Esophagus squamous epithelium (tissue), 5 donors: ENCODE measurements at places on chromosomes 5 and 9.

- DNase-seq, result no peak
These were observed 36.5 kb downstream of the LAMC3 start for GRCh38 chr9:131045300-131046092.

DNA sequence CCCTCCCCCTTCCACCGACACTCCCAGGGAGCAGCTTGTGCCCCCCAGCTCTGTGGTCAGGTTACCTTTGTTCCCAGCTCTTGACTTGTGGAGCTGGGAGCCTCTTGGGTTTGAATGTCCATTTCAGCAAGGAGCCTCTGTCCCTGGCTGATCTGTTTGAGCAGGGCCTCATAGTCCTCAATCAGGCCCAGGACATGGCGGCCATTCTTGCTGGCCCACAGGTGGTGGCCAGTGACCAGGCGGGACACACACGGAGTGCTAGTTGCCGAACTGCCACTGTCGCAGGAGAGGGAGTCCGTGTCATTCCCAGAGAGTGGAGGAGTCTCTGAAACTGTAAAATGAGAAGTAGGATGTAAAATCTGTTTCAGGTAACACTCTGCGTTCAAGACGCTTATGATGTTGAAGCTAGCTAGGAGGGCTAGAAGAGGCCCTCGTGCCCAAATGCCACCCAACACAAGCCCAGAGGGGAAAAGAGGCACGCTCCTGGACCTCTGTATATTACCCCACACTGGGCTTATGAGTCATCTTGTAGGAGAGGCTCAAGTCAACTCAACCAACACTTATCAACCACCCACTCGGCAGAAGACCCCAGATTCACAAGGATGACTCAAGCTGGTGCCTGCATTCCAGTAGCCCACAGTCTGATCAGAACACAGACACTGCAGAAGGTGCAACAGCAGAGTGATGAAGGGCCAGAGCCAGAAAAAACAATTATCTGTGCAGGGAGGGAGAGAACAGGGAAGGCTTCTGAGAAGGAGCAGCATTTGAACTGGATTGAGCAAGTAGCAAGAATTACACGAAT, 177.0 kb downstream of the CDK5RAP2 start:
- no peak for DNase-seq

GRCh38 chr5:169545762-169546161, 37.8 kb upstream of the SPDL1 start:
- DNase-seq, result no peak

- no peak for DNase-seq
These were observed 55.9 kb downstream of the OTULIN start for GRCh38 chr5:14720236-14720923.

DNA sequence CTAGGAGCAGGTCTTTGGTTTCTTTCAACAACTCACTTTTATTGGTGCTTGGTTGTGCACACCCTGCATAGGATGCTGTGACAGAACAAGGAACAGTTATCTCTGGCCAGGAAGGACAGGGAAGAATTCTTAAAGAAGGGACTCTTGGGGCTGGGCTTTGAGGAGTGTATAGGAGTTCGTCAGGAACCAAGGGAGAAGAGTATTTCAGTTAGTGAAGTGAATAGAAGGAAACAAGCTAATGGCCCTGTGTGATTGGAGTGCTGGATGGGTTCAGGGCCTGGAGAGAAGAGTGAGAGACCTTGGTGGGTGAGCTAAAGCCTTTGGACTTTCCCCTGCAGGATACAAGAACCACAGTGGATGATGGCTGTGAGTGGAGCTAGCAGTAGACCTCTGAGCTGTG, 32.2 kb downstream of the DAB2IP start:
- no peak for DNase-seq

DNA sequence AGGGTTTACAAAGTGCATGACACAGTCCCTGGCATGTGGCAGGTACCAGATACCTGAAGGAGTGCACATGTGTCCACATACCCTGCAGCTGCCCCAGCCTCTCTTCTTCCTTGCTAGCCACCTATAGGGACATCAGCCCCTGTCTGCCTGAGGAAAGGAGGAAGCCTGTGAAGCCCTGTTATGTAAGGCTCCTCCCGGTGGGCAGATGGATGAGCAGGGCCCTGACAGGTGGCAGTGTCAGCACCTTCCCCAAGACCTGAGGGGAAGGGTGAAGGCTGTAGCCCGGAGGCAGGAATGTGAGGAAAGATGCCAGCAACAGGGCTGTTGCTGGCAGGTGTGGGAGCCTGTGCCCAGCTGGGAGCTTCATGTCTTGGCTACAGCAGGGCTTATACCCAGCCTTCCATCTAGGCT, 21.7 kb downstream of the TCF7 start:
- DNase-seq, result no peak

DNA sequence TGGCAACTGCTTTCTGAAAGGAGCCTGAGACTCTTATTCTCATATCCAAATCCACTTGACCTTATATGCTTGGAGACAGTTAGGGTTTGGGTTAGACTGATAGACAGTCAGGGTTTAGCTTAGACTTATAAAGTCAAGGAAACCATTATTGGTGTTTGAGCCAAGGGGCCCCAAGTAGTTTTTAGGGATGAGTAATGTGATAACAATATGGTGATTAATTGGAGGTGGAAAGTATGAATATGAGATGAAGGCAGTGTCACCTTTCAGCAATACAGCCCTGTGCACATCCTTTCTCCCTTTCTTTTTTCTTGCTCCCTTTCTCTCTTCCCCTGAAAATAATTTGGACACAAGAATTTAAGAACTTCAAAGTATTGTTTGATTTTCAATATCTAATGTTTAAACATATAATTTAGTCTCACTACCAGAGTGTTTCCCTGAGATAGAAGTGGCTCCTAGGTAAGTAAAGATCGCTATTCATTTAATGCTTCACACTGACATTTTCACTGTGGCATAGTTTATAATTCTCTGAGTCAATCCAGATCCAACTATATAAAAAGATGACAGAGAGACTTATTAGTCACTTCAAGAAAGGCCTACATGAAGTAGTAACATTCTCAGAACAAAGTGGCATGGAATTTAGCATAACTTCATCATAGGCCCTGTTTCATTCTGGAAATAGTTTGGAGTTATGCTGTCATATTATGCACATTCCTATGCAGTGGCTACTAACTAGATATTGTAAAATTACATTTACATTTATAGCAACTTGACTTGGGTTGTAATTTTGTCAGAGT, 200.8 kb downstream of the CHSY3 start:
- no peak for DNase-seq

GRCh38 chr9:117763314-117763713, 59.1 kb downstream of the TLR4 start:
- DNase-seq, result no peak

DNA sequence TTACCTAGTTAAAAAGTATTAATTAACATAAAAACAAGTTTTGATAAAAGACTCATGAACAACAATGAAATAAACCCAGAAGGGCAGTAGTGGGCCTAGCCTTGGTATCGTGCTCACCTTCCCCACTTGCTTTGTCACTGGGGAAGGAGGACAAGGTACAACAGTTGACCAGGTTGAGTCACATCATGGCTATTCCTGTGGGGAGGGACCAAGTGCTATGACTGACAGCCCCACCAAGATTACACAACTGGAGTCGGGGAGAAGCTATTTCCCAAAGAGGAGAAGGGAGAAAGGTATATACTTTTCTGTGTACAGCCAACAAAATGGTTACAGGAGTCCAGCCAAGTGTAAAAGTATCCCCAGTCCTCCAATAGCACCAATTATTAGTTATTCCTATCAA, 251.3 kb upstream of the RFX3 start:
- no peak for DNase-seq

GRCh38 chr5:44909004-44909403, 100.3 kb downstream of the MRPS30 start:
- no peak for DNase-seq

DNA sequence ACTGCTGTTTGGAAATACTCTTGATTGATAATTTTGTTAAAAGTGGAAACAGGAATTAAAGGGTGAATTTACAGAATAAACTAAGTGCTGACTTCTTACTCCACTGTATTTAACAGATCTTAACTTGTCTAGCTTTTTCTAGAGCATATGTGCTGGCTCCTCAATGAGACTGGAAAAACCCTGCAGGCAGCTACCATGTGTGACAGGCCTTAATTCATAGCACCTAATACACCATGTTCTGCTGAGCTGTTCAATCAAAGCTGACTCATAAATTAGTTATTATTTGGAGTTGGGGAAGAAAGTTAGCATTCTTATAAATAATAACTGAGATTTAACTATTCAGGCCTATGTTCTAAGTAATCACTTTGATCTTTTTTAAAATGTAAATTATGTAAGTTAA, 29.4 kb downstream of the CTNNAL1 start:
- no peak for DNase-seq

GRCh38 chr5:145483212-145483611, 351.9 kb downstream of the PRELID2 start:
- DNase-seq, result no peak

DNA sequence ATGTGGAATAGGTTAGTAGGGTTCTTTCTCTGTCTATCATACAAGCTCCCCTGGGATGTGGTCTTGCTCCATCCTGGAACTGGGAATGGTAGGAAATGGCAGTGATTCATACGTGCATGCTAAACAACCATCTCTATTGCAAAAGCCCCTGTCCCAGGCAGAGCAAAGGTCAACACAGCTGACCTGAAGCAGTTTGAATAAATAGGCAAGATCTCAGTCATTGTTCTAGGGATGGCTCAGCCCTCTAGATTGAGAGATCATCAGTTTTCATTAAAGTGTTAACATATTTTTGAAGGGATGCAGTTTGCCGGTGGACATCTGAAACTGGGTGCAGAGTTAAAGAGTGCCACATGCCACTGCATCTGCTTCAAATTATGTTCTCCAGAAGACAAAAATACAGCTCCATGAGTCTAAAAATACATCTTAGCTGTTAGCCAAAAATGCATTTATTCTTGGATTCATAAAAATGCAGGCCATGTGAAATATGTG, 224.1 kb downstream of the ESM1 start:
- DNase-seq, result no peak

DNA sequence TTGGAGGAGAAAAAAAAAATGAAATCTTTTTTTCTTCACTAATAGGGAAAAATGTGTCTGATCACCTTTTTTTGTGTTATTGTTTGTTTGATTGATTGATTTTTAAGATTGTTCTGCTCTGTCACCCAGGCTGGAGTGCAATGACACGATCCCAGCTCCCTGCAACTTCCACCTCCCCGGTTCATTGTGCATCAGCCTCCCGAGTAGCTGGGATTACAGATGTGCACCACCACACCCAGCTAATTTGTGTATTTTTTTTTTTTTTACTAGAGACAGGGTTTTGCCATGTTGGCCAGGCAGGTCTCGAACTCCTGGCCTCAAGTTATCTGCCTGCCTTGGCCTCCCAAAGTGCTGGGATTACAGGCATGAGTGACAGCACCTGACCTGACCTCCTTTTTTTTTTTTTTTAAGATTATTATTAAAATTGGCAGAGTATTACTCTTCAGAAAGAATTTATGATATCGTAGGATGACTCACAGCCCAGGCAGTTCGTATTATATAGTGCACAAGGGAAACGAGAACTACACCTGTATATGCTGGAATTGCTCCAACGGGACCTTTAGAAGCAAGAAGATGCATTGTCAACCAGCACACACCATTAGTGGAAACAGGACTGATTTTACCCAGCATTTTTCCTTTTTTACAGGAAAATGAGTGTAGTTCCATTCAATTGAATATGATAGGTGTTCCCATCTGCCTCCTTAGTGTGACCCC, 27.7 kb downstream of the FUBP3 start:
- DNase-seq, result no peak

DNA sequence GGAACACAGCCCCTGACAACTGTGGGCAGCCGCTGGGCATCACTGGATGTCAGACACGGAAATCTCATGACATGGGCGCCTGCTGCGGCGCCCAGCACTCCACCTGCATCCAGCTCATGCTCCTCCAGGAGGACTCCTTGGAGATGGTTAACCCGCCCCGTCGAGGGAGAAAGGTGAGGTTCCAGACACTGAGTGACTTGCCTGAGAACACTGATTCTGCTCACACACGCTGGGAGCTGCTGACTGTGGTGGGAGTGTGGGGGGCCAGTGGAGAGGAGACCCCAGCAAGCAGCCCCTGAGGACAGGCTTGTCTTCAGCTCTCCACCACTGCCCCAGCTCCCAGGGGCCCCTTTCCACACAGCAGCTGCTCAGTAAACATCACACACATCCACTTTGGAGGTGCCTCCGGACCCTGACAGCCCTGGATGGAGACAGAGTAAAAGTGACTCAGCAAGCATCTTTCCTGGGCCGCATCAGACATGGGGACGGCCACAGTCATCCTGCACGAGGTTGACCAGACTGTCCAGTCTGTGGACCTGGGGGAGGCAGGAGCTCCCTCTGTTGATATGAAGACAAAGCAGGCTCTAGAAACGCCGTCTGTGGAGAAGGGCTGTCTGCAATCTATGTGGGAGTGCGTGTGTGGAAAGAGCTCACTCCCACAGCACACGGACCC, 283.7 kb upstream of the IRX4 start:
- DNase-seq, result no peak

DNA sequence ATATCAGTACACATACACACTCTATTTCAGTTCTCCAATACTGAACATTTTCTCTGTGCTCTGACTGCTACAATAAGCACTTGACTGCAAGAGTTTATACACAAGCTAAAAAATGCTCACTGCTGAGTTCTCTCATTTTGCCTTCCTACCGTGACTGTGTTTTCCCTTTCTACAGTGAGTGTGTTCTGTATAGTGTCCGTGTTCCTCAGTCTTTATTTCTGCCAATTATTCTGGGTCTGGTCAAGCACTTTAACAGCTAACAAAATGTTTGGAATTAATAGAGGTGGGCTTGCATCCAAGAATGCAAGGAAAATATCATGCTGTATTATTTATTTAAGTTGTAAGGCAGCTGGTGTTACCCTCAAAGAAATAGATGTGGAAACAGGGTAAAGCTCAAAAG, 217.0 kb upstream of the NREP start:
- DNase-seq, result no peak

- DNase-seq, result no peak
These were observed 791 bp downstream of the RAPGEF6 start for GRCh38 chr5:131634238-131634637.

- DNase-seq, result no peak
These were observed 396.1 kb downstream of the GADD45G start for GRCh38 chr9:90000925-90001324.

GRCh38 chr5:159128070-159128541, 28.4 kb upstream of the EBF1 start:
- DNase-seq, result no peak

GRCh38 chr9:18888290-18888689, 144.7 kb downstream of the SAXO1 start:
- DNase-seq, result no peak

GRCh38 chr9:19026375-19026774, 6.6 kb downstream of the SAXO1 start:
- DNase-seq, result no peak

GRCh38 chr5:157219491-157220271, 39.0 kb downstream of the ITK start:
- no peak for DNase-seq

DNA sequence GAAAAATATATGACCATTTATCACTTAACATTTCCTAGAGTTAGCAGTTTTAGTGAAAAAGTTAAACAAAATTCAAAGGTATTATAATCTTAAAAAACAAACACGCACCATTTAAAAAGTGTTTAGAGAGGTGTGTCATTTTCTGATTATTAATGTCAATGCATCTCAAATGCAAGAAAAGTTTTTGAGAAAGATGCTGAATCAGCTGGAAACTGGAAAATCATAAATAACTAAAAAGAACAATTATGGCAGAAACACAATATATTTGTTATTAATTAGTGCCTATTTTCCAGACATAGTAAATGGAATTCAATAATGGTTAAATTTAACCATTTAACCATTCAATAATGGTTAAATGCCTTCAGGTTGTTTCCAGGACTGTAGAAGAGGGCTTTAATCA, 64.9 kb downstream of the RICTOR start:
- DNase-seq, result no peak
